ENCODE measurements at places on chromosomes 16 and 17.

DNA sequence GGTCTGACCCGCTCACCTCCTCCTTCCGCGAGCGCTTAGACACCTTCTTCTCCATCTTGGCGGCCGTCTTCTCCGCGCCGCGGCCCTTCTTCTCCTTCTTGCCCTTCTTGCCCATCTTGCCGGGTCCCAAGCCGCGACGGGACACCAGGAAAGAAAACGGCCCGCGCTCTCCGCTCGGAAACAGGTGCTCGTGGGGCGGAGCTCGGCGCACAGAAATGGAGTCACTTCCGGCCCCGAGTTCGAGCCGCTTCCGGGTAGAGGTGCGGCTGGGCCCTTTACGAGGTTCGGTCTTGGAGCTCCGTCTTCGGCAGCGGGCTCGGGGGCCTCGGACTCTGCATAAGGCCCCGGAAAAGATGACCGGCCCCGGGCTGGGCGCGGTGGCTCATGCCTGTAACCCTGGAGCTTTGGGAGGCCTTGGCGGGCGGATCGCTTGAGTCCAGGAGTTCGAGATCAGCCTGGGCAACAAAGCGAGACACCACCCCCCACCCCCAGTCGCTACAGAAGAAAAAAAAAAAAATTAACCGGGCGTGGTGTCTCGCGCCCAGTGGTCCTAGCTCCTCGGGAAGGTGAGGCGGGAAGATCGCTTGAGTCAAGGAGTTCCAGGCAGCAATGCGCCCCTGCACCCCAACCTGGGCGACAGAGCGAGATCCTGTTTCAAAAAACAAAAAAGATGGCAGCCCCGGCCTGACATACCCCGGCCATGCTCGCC, at the start of gene KLHDC4:
TSS of gene KLHDC4 (minus strand) at position 211 of the 709 bp plus-strand sequence. CDS start at position 115, 96 bp downstream.
- no peak for DNase-seq

- no peak for DNase-seq
These were observed 7.1 kb upstream of the IL32 start for GRCh38 chr16:3058139-3059030.

GRCh38 chr17:42246515-42246914, 29.7 kb downstream of the STAT5B start:
- DNase-seq, result no peak

GRCh38 chr16:56987692-56988091, 1.7 kb upstream of the NLRC5 start:
- no peak for DNase-seq

DNA sequence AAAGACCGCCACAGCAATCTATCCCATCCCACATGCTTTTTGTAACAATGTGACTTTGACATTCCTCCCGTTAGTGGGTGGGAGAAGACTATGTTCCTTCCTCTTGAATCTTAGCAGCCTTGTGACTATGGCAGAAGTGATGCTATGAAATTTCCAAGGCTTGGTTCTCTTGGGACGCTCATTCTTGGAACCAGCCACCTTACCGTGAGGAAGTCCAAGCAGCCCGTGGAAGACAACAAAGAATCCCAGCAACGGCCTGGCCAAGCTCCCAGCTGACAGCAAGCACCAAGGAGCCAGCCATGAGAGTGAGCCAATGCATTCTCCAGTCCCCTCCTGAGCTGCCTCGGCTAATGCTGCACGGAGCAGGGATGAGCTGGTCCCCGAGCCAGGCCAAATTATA, 62.3 kb downstream of the VPS53 start:
- DNase-seq, result no peak

DNA sequence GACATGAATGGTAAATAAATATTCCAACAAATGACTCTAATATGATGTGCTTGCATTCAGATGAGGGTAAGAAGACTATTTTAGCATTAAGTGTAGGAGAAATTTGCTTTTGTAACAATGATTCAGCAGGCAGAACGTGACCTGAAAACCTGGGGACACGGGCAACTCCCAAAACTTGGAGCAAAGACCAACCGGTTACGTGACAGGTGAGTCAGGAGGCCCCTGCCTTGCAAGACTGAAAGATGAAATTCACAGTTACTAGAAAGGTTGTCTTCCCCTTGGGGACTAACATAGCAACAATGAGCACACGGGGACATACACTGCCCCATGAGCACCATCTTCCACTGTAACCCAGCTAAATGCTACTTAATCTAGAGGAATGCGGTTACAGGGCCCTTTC, 33.5 kb upstream of the ERN1 start:
- no peak for DNase-seq

GRCh38 chr17:19760746-19761145, 12.6 kb upstream of the ALDH3A1 start:
- no peak for DNase-seq

Data from AG09309 (cell line).